ENCODE measurements at places on chromosomes 1 and 21.
A peak's percentile ranks its signal among the peaks of the same experiment; 100 is the strongest.

GRCh38 chr1:212281590-212281989, 3.6 kb upstream of the PPP2R5A start:
- no peak for DNase-seq

GRCh38 chr1:42130061-42130660, 23.0 kb upstream of the GUCA2B start:
- DNase-seq: no peak

- no peak for DNase-seq
Observed at GRCh38 chr1:43293176-43293575, 7.6 kb upstream of the TIE1 start.

- no peak for DNase-seq
Observed at GRCh38 chr1:3120994-3121393, 52.0 kb downstream of the PRDM16 start.

DNA sequence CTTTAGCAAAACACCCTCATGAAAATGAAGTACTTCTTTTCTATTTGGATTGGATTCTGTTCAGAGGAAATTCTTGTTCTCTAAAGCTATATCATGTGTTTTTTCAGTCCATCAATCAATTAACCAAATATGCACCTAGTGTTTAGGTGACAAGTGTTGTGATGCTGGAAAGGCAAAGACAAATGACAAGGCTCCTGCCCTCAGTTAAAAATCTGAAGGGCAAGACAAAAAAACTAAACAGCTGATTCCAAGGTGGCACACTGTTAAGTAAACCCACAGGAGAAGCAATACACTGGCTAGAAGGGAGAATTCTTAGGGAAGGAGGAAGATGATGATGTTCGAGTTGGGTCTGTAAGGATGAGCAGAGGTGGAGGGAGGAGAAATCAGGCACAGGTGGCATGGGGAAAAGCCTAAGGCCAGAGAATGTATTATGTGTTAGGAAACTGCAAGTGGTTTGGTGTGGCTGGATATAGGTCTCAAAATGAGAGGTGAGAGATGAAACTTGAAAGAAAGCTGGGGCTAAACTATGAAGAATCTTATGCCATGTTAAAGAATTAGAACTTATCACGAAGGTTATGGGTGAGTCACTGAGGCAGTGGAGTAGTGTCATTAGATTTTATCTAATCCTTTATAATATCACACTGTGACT, 51.8 kb upstream of the GFI1 start:
- no peak for DNase-seq

DNA sequence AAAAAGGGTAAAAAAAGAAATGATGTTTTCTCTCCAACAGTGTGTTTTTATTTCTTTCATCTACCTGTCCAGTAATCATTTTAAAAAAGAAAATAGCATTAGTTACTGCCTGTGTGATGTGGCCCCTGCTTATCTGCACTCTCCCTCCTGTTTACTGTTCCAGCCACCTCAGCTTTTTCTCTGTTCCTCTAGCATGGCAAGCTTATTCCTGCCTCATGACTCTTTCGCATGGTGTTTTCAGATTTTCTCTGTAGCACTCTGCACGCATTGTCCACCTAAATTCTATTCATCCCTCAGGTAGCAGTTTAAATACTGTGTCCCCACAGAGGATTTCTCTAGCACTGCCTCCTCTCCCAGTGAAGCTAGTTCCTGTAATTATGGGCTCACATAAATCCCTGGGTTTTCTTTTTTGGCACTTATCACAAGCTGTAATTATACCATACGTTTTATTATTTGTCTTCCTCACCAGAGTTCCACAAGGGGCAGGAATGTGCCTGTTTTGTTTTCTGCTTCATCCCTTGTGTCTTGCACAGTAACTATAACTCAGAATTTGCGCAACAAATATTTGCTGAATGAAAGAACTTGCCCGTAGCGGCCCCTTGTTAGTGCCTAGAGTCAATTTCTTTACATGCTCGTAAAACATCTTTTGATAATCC, 51.4 kb upstream of the LRIG2 start:
- DNase-seq: peak; percentile 32

- DNase-seq: no peak
Observed at GRCh38 chr1:245749053-245749452, 594.3 kb downstream of the KIF26B start.

DNA sequence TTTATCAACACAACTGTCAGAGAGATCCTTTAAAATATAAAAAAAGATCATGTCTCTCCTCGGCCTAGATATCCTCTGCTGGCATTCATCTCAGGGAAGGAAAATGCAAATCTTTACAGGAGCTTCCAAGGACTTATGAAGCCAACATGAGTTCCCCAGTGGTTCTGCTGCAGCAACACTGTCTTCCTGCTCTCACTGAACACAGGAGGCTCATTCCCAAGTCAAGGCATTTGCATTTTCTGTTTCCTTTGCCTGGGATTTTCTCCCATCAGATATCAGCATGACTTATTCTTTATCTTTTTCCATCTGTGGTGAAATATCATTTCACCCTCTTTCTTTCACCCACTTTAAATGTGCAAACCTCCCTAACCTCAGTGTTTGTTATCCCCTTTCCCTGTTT, 513.8 kb upstream of the ZP4 start:
- DNase-seq: no peak

GRCh38 chr1:56550138-56550858, 29.1 kb downstream of the PLPP3 start:
- DNase-seq: no peak

DNA sequence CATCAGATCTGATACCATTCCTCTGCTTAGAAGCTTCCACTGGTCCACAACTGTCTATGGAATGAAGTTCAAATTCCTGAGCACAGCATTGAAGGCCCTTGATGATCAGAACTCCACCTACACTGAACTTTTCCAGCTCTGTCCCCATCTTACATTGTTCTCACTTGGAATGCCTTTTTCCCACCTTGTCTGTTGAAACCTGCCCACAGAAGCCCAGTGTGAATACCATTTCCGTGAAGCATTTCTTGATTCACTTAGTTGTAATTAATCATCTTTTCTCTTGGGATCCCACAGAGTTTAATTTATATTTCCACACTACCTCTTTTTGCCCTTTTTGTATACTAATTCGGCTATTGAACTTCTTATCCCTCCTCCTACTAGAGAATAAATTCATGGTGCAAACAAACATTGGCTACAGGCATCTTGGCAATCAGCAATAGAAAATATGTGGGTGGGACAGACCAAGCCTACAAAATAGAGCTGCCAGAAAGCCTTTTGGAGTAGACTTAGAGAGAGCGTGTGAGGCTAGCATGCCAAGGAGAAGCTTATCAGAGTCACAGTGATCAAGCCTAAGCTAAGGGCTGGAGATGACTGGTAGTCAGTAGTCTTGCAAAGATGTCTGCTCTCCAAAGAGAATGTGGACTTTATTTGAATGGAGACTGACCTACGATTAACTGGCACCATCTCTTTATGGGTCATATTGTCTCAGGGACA, 26.1 kb downstream of the NHLH2 start:
- DNase-seq: no peak

DNA sequence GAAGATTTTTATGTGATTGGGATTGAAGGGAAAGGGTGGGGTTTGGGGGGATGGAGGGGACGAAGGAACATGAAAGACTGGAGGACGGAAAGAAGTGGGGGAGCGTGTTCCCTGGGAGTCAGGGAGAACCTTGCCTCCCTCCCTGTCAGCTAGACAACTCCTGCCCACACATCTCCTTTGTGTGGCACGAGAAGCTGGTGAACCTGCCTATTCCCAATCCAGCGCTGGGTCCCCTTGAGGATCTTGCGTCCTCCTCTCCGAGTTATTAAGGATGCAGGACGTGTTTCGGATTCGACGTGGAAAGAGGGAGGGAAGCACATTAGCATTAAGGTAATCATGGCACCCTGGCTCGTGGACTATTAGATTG, 1.4 kb downstream of the LRRC7 start:
- no peak for DNase-seq

DNA sequence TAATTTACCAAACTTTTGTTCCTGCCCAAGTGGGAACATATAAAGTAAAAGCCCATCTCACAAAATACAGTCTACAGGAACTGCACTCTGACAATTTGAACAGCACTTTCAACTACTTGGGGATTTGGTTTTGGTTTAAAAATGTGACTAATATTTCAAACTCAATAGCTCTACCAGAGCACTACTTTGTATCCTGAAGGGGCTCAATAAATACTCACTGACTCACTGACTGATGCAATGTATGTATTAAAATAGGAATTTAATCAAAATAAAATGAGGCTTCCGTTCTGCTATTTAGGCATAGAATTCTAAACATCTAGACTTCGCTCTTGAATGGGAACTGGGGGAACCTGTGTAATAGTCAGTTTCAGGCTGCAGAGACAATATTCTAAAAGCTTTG, 21.9 kb downstream of the EFCAB14 start:
- no peak for DNase-seq

DNA sequence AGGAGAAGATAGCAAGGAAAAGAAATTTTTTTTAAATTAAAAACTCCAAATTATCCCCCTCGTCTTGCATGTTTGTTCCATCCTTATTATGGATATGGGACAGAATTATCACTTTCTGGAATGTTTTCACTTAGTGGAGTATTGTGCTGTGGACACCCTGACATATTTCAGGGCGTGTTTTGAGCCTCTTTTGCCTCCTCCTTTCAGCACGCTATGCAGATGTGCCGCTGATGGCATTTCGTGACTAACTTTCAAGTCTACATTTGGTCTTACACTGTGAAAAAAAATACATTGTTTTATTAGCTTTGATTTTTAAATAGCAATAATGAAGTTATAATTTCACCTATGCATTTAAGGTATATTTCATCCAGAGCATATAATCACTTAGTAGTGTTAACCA, 738.7 kb downstream of the LTN1 start:
- no peak for DNase-seq

- peak; percentile 35 for DNase-seq
Observed at GRCh38 chr1:154624746-154625643, 17.0 kb upstream of the ADAR start.

- DNase-seq: no peak
Observed at GRCh38 chr1:156419854-156420204, 50.8 kb downstream of the RHBG start.

GRCh38 chr1:24704411-24705259, 40.6 kb upstream of the CLIC4 start:
- DNase-seq: no peak

Data from GM04504 (cell line).